ENCODE measurements at places on chromosomes 16 and 17.

DNA sequence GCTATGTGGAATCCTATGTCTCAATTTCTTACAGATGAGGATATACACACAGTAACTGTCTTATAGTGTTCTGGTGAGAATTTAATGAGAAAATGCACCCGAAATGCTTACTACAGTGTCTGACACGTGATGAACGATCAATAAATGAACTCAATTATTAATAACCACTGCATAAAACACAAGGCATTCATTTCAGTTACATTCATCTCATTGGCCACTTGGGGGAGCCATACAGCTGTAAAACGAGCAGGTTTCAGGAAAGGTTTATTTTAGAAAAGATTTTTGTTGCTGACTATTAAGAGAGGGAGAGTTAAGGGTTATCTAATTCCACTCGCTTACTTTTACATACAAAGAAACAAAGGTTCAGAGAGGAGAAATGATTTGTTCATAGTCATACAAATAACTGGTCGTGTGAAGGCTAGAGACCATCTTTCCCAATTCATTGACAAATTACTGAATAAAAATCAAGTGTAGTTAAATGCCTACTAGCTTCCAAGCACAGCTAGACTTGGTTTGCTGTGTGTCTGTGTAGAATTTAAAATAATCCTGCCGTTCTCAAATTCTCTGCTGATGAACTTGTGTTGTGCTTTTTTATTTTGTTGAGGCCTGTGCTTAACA, 160.1 kb downstream of the MAP2K4 start:
- peak; percentile 55 for DNase-seq

DNA sequence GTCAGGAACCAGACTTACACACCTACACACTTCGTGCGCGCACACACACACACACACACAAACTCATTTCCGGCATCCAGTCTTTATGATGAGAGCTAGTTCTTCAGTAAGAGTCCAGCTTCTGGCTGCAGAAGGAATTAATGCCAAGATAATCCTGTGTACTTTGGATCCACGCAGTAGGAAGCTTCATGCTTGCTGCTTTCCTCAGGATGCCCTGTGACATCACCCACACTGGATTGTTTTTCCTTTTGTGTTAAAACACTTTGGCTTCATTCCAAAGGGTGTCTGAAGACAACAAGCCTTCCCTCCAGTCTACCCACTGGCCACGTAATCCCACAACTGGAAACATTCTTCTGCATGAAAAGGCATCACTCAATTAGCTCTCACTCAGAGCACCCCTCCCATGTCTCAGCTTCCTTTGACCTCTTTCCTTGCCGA, 35.4 kb downstream of the KCNJ16 start:
- no peak for DNase-seq

DNA sequence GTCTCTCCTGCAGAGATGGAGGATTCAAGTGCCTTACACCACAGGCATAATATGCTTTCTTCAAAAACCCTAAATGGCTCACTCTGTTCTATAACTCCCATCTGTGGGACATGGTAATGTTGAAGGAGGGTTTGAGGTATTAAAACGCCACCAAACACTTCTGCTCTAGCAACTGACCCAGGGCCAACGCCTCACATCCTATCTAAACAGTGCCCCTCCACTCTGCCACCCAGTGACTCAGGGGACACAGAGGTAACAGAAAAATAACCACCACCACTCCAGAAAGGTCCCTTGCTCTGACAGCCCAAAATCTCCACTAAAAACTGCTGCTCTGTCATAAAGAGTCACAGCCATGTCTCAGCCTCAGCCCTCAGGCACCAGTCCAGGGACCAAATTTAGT, 17.7 kb downstream of the NPRL3 start:
- DNase-seq = no peak

DNA sequence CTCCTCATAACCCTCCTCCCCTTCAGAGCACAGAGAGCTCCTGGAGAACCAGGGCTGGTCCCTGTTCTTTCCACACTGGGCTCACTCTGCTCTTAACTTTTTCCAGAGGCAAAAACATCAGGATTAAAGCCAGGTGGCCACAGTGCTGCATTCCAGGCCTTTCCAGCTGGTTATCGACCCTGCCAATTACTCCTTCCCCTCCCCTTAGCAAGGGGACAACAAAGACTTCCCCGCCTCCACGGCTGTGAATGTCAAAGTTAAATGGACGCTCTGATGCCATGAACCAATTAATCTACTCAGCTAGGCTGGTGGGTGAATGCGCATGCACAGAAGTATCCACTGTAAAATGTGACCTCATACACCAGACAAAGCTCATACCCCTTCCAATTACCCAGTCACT, 23.1 kb downstream of the ACLY start:
- DNase-seq = no peak

GRCh38 chr17:64024215-64024654, 3.8 kb upstream of the ICAM2 start:
- DNase-seq = peak; percentile 86

GRCh38 chr17:44389723-44390202, 314 bp upstream of the ITGA2B start:
- peak; percentile 97 for DNase-seq

DNA sequence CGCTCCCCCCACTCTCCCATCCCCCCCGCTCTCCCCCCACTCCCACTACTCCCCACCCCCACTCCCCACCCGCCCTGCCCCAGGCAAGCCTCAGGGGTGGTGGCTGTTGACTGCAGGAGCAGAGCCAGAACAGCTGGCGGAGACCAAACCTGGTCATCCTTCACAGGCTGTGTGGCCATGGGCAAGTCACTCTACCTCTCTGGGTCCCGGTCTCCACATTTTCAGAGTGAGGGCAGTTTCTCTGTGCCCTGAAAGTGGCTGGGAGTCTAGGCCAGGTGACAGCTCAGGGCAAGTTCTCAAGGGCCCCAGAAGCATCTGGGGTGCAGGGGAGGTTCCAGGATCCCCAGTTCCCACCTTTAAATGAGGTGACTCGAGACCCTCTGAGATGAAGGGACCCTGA, 15.1 kb upstream of the BAHCC1 start:
- DNase-seq = no peak

GRCh38 chr16:50265260-50265659, 1.1 kb upstream of the ADCY7 start:
- DNase-seq = peak; percentile 48

DNA sequence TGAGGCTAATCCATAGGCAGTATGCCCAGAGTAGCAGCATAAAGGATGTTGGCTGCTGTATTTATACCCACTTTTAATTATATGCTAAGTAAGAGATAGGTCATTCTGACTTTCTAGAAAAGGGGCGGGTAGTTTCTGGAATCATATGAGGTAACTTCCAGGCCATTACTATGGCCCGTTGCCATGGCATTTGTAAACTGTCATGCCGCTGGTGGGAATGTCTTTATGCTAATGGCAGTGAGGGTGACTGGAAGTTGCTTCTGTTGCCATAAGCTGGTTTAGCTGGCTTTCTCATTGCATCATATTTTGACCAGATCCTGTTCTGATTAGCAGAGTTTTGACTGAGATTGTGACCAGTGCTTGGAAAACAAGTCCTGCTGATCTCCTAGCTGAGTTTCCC, 929.6 kb upstream of the CDH8 start:
- peak; percentile 2 for DNase-seq

- DNase-seq = no peak
Measured at GRCh38 chr17:30377574-30378240, 1.0 kb upstream of the CPD start.

DNA sequence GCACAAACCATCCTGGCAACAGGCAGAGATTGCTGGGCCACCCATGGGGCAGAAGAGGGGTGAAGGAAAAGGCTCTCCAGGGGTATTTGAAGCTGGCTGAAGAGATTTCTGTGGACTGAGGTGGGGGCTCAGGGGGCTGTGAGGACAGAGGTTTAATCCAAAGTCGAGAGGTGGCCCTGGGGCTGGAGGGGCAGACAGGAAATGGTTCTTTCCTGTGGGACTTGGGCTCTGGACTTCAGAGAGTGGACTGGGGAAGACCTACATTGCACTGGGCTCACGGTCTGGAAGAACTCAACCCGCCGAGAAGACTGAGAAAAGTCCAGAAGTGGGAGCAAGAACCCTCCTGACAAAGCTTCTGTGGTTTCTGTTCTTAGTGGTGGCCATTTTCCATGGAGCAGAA, 2.9 kb downstream of the CCDC42 start:
- no peak for DNase-seq

DNA sequence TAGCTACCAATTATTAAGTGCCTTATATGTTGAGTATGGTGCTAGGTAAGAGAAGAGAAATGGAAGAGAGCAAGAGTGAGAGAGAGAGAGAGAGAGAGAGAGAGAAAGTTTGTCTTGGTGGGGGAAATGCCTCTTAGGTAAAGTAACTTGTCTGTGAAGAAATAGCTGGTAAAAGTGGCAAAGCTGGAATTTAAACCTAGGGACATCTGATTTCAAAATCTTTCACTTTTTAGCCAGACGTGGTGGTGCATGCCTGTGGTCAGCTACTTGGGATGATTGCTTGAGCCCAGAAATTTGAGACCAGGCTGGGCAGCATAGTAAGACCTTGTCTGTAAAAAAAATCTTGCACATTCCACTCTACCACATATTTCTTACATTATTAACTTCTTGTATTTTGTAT, 23.0 kb upstream of the CDR2 start:
- no peak for DNase-seq

GRCh38 chr17:39194089-39194984, 3.1 kb downstream of the CACNB1 start:
- no peak for DNase-seq
